ELF-1 (cell line): ENCODE measurements at places on chromosomes 7 and 10.

- DNase-seq = no peak
These were observed 361.7 kb downstream of the AUTS2 start for GRCh38 chr7:69959789-69960499.

DNA sequence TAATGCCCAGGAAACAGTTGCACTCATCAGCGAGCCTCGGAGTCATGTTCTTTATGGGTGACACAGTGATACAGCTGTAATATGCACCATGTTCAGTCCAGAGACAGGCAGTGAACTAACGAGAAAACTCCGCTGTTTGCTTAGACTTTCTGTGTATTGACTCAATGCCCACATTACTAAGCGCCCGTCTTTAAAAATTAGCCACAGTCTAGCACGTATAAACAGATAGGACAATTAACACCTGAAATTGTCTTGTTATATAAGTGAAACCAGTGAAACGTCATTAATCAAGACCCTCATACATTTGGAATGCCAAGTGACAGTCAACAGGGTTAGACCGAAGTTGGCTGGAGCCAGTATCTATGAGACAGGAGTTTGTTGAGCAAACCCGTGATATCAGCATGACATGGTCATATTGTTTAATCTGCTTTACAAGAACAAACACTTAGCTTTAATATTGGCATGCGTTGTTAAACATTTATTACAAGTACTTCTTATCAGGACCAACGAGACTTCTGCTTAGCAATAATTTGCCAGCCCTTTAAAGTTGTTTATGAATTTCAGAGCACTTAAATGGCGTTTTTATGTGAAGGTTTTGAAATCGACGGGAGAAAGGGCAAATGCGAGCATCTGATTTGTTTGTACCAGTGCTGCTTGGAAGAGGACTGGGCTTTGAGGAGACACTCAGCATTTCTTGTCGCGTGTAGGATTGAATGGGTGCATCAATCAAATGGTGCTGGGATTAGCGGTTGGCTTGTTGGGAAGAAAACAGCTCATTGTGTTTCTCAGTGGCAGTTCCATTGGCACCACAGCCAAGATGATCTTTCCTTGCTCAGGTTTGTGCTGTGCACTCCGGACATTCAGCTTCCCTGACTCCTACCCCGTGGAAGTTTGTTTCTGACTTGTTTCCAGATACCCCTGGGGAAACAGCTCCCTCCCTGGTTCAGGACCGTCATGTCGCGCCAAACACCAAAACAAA lies 56.3 kb downstream of the CAMK1D start:
- DNase-seq = peak; percentile 15

GRCh38 chr7:148419856-148420832 lies 170.4 kb upstream of the C7orf33 start:
- DNase-seq = no peak

- peak; percentile 20 for DNase-seq
These were observed 68.0 kb downstream of the VOPP1 start for GRCh38 chr7:55504093-55504859.

DNA sequence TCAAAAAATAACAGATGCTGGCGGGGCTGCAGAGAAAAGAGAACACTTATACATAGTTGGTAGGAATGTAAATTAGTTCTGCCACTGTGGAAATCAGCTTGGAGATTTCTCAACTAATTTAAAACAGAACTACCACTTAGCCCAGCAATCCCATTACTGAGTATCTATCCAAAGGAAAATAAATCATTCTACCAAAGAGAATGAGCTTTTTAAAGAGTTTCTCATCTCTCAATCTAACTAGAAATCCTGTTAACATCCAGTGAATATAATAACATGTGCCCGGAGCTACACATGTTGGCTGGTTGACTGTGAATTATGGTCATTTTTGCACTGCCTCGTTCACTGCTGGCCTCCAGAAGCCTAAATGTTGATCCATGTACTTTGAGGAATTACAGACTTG lies 39.3 kb downstream of the BET1 start:
- no peak for DNase-seq

GRCh38 chr7:74525881-74526280 lies 72.2 kb downstream of the GTF2IRD1 start:
- peak; percentile 92 for DNase-seq

DNA sequence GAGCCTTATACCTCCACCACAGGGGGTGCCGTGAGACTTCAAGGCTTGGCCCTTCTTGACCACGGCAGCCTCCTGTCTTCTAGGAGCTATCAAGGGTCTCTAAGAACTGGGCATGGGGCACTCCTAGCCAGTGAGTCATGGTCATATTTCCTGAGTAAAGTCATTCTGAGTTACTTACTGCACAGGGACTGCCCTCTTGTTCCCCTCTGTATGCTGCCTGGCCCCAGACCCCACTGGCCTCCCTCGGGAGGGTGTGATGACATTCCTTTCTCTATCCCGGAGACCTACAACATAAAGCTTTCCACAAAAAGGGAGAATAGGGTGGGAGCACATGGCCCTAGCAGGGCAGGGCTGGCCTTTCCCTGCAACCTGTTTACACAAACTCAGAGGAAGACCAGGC lies 21.4 kb downstream of the DPCD start:
- no peak for DNase-seq

GRCh38 chr7:152344253-152344652 lies 91.5 kb downstream of the KMT2C start:
- DNase-seq = no peak

DNA sequence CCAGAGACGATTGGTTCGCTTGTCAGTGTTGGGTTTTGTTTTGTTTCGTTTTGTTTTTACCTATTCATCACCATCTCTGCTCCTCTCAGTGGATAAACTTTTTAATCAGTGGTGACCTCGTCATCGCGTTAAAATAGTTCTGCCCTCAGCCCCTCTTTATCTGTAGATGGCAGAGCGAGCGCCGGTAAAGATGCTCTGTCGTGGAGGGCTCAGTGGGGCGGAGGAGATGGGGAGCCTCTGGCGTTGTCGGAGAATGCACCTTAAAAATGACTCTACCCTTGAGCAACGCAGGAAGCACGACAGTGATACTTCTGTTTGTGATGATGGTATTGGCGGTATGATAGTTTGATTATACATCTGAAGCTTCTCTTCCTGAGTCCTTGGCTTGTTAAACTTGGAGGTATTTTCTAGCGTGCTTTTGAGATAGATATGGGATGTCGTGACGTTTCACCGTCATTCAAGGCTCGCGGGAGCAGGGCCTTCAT lies 554 bp downstream of the CSGALNACT2 start:
- no peak for DNase-seq

DNA sequence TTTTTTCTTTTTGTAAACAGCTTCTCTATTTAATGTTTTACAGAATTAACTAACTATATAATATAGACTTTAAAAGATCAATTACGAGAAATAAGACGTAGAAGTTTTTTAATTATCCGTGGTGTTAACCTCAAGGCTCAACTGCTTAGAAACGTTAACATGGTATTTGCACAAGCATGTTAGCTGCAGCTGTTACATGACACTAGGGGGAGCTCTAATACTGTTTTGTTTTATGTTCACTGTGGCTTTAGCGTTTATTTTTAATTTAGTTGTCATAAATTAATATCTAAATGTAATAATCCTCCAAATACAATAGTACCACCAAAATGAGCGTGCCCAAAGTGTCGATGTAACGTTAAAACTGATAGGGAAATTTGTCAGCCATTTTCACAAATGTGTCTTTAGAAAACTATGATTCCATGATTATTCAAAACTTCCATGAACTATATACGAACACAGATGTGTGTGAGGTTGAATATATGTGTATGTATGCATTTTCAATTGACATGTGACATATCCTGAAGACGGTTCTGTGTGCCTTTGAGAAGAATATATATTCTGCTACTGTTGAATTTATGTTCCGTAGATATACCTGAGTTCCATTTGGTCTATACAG lies 828.8 kb upstream of the MBL2 start:
- no peak for DNase-seq

GRCh38 chr7:132572526-132572925 lies 3.7 kb downstream of the PLXNA4 start:
- DNase-seq = no peak

DNA sequence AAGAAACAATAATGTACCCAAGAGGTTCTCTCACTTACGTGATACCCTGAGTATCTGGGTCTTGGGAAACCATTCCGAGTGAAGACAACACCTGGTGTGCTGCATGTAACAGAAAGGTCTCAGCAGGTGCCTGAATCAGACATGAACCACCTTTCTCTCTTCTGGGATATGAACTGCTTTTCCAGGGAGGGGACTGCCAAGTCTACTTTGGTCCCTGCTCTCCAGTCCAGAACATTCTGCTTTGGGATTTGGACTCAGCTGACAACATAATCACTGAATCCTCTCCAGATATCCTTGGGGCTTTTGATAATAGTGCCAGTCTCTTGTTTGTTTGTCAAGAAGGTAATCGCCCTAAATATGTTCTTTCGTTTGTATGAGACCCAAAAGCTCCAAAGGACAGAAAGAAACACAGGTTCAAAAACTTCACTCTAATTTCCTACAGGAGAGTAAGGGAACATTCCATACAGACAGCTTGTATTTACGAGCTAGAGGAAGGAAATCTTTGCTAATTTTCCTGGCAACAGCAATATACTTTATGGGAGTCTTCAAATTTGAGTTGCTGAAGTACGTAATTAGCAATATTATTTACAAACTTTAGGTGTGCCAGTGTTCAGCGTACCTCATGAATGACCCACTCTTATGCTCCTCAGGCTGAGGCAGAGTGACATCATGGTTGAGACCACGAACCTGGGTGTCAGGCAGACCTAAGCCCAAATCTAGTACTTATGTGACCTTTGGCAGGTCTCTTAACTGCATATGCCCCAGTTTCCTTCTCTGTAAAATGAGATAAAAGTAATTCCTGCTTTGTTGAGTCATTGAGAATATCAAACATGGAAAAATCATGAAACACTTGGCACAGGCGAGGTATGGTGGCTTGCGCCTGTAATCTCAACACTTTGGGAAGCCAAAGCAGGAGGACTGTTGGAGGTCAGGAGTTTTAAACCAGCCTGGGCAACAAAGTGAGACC lies 5.4 kb downstream of the ABLIM1 start:
- DNase-seq = no peak

DNA sequence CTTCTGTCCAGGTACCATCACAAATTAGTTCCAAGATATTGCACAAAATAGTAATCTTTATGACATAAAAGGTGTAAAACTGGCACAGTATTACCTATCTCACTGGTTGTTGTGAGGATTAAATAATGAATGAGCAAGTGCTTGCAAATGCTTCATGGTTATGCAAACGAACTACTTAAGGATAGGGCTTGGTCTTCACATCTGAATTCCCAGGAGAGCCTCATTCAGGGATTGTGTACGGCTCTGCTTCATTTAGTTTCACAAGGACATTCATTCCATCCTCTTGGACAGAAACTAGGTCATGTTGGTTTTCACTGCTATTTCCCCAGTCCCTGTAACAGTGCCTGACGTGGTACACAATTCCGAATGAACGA lies 12.1 kb downstream of the ABCA13 start:
- no peak for DNase-seq

- DNase-seq = no peak
These were observed 3.5 kb downstream of the RHOBTB1 start for GRCh38 chr10:60940446-60940845.

DNA sequence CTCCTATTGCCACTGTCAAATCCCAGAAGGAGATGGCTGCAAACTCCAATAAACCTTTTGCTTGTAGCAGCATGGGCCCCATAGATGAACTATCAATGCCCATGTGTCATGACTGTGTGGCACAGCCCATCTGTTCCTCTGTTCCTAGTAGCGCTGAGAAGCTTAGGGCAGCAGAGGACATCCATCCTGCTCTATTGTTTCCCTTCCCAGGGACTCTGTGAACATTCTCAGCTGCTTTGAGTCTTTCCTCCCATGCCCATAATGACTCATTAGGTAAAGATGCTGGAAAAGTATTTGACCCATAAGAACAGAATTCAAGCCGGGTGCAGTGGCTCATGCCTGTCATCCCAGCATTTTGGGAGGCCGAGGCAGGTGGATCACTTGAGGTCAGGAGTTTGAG lies 28.3 kb downstream of the STMP1 start:
- no peak for DNase-seq

DNA sequence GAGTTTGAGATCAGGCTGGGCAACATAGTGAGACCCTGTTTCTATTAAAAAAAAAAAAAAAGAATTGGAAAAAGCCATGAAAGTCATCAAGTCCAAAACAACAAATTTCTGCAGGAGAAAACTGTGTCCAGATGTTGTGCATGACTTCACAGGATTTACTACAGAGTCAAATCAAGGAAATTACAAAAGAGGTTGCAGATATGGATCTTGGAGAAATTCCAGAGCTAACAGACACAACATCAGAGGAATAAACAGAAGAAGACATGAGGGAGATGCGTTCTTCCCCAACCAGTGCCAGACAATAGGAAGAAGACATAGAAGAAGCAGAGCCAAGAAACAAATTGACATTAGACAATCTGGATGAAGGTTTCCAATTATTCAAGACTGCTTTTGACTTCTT lies 24.3 kb upstream of the KCNIP2 start:
- DNase-seq = no peak

DNA sequence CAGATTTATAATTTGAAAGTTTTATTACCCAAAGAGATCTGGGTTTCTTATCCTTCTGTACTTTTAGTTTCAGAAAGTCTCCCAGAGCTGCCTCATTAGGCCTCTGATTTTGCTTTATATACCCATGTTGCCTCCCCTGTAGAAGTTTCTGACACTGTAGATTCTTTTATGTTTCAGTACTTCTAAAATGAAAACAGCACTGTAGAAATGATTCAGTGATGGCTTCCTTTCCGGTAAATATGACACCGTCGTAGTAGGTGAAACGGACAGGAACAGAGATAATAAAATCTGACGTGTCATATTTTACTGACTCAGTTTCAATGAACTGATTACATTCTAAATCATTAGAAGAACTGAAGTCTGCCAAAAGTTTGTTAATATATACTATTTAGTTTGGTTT lies 272.7 kb downstream of the TWIST1 start:
- DNase-seq = no peak

DNA sequence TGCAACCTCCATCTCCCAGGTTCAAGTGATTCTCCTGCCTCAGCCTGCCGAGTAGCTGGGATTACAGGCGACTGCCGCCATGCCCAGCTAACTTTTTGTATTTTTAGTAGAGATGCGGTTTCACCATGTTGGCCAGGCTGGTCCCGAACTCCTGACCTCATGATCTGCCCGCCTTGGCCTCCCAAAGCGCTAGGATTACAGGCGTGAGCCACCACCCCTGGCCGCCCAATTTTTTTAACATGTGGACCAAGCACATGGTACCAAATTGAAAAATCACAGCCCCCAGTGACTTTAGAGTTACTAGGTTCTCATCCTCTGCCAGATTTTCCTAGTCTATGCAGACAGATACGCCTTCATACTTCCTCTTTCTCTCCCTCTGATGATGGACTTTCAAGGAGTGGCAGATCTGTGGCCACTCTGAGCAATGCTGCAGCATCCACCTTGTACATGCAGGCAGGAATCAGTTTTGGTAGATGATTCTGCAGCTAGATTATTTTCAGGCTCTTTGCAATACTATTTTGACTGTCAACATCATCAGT lies 34.0 kb upstream of the EZH2 start:
- no peak for DNase-seq

- no peak for DNase-seq
These were observed 70.8 kb upstream of the ASAH2 start for GRCh38 chr10:50322077-50322476.
